ENCODE measurements at places on chromosomes 6 and 20.

- peak; percentile 16 for DNase-seq
Measured at GRCh38 chr20:40416274-40416673, 272.8 kb downstream of the MAFB start.

GRCh38 chr6:111154981-111155380, 67.7 kb downstream of the SLC16A10 start:
- DNase-seq, result no peak

DNA sequence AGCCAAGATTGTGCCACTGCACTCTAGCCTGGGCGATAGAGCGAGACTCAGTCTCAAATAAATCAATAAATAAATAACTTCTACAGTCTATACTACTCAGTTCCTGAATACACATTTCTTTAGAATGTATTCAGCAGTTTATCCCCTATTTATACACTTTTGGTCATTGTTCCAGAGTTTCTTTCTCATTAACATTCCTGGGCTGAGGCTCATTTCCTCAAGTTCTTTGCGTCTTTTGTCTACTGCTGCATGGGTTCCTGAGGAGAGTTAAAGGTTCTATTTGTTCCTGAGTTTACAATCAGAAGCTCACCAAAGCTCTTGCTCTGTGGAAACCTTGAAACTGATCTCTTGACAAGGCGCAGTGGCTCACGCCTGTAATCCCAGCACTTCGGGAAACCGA, 37.7 kb upstream of the SASH1 start:
- no peak for DNase-seq

GRCh38 chr6:152632121-152632782, 4.9 kb downstream of the SYNE1 start:
- DNase-seq, result no peak

- no peak for DNase-seq
Measured at GRCh38 chr6:132265451-132266097, 135.7 kb downstream of the MOXD1 start.

DNA sequence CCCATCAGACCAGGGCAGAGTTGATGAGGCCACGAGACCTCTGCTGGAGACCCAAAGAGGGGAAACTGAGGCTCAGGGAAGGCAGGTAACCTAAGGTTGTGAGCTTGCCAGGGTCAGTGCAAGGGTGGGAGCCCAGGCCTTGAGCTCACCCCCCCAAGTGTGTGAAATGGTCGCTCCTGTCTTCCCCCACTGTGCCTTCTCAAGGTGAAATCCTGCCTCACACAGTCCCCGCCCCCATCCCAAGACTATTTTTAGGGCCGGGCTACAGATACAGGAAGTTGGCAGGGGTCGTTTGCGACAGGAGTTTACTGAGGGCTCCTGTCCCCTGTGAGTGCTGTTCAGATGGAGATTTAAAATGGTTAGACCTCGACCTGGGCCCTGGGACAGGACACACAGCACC, 18.7 kb upstream of the GATA5 start:
- no peak for DNase-seq

DNA sequence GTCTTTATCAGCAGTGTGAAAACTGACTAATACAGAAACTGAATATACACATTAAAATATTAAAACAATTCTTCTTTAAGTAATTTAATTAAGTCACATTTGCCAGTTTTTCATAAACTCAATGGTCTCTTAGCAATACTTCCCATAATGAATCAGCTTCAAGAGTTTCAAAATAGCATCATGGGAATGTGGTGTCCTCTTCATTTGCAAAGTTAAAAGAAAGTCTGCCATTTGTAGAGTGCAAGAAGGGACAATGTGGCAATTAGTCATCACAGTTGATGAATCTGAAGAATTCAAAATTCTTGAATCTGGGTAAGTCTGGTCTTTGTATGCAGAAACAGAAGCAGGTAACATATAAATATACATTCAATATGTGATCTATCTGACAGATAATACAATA, 38.7 kb downstream of the SYNE1 start:
- no peak for DNase-seq

DNA sequence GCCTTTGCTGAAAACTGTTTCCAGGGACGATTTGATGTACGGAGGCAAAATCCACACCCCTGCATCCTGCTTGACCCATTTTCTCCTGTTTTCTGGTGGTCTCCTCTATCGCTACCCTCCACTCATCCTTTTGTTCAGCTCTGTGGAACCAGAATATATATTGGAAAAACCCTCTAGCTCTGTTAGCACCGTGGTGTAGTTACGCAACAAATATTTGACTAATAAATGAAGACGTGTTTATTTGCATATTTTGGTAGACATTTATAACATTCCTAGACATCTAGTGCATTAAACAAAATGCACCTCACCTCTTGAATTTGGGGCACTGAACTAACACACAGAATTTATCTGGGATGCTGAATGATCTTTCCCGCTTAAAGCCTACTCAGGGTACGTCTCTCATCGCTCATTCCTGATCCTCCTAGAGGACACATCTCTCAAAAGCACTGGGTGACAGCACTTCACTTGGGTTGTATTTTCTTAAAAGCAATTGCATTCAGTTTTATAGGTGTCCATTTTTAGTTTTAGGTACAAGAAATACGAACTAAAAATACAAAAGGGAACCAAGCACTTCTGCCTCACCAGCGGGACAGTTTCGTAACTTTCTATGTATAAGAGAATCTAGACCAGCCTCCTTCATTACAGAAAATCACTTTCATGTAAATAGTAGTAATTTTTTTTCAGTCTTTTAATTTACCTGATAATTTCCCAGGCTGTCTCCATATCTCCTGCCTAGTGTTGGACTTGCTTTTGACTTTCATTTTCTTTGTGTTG, 59.2 kb downstream of the SNRNP48 start:
- DNase-seq, result no peak

DNA sequence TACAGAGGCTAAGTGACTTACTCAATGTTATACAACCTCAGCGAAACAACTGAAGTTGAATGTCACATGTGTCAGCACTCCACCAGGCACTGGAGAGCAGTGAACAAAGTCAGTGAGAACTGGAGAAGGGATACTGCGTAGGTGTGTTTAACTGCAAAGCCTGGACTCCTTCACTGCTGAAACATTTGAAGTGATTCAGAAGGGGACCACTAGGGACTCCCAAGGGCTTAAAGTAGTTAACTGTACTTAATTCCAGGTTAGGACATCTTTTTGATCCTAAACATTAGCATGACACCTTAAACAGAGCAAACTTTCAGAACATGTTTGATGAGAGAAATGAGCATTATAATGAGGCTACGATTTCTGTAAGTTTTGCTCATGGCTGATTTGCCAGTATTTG, 45.0 kb upstream of the ZBTB24 start:
- DNase-seq, result no peak

DNA sequence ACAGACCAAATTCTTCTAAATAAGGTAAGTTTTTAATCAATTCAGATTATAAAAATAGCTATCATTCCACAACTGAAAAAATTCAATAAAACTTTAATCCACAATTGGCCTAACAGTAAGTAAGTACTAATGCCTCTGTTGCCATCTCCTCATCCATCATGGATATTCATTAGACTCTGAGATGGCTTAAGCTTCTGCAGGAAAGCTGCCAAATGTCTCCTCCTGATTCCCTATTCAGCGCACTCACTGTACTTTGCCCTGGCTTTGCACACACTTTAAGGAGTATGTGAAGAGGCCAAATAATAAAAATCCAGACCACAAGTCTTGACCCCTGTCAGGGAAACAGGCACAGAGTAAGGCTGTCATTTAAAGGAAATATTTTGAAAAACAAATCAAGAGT, 23.6 kb downstream of the PGM3 start:
- no peak for DNase-seq

DNA sequence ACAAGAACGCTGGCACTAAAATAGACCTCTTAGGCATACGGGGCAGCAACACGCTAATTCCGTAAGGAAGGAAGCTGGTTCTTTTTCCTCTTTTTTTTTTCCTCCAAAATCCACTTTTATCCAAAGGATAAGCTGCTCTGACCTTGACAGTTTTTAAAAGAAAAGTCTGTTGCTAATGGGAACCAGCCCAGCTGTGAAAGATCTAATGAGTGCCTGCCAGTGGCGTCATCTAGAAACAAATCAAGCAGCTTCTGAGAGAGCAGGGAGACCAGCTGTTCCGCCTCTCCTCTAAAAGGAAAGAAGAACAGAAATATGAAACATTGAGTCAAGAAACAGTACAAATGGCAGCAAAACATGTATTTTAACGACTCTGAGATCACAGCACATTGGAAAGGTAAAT, 78.6 kb downstream of the FAXC start:
- DNase-seq, result no peak

GRCh38 chr6:82436740-82437139, 73.1 kb downstream of the TPBG start:
- DNase-seq, result no peak

GRCh38 chr6:96675597-96675996, 112.7 kb downstream of the FHL5 start:
- no peak for DNase-seq

- no peak for DNase-seq
Measured at GRCh38 chr6:103723438-103724322, 1136.0 kb downstream of the HACE1 start.

GRCh38 chr6:121967631-121968030, 431.8 kb upstream of the HSF2 start:
- DNase-seq, result no peak

DNA sequence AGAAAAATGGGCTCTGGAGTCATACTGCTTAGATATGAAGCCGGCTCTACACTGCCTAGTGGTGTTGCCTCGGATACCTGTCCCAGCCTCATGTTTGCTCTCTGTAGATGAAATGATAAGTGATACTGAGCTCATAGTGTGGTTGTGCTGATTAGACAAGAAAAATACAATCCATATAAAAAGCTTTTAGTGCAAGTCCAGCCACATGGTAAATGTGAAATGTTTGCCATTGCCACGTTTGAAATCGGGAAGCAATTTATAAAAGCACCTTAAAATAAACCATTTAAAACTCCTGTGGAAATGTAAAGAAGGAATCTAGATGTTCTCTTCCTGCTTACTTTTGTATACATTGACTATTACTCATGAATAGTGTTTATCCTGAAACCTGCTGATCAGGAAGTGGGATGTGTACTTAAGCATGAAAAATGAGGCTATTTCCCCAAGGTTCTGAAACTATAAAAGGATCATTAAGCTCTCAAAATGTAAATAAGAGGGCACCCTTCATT, 13.1 kb upstream of the PBOV1 start:
- DNase-seq, result no peak

- DNase-seq, result no peak
Measured at GRCh38 chr6:41167173-41167963, 4.5 kb upstream of the TREM2 start.

GRCh38 chr6:151034825-151035781, 169.6 kb downstream of the MTHFD1L start:
- DNase-seq, result no peak

DNA sequence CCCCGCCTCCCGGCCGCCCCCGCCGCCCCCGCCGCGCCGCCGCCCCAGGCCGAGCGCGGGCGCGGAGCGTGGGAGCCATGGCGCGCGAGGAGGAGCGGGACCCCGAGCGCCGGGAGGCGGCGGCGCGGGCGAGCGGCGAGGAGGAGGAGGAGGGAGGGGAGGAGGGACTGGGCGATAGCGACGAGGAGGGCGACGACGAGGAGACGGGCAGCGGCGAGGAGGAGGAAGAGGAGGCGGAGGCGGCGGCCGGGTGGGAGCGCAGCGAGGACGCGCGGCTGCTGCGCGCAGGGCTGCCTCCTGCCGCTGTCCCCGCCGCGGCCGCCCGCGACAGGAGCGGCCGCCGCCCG, at the start of gene SLC24A3:
Gene SLC24A3 (plus strand): TSS at position 174 of the 347 bp plus-strand sequence.
- DNase-seq, result no peak

GRCh38 chr20:25227317-25227831, 20.5 kb upstream of the PYGB start:
- no peak for DNase-seq

DNA sequence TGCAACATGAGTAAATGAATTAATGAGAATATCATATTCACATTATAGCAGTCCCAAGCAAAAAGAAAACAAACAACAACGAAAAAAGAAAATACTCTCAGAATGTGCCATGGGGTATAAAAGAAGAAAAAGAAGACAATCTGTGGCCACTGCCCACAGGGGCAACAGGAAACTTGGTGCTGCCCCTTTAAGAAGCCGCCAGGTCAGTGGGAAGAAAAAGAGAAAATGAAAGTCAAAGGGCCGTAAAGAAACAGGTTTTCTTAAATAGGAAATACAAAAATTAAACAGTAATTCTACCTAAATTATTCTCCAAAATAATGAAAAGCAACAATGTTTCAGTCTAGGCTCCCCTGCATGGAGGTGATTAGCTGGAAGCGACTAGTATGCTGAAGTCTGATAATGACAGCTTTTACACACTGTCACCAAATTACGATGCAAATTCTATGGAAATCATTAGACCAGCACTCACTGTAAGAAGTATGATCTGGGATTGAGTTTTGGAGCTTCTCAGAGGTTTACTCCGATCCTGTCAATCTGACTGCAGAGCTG, 23.6 kb downstream of the GMDS start:
- DNase-seq, result no peak

DNA sequence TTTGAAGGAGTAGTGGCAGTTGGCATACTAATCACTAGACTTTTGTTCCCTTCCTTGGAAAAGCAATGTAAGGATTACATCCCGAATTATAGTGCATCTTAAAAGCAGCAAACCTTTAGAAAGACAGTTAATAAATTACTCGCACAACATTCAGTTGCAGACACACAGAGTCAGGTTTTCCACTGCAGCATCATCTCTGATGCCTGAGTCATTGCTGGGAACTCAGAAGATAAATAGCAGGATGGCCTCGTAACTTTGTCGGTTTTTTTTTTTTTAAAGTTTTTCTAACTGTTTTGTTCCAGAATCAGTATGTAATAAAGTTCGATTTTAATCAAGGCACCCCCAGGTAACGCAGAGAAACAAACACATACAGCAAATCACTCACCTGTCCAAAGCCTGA, 34.3 kb downstream of the GJA10 start:
- DNase-seq, result no peak

DNA sequence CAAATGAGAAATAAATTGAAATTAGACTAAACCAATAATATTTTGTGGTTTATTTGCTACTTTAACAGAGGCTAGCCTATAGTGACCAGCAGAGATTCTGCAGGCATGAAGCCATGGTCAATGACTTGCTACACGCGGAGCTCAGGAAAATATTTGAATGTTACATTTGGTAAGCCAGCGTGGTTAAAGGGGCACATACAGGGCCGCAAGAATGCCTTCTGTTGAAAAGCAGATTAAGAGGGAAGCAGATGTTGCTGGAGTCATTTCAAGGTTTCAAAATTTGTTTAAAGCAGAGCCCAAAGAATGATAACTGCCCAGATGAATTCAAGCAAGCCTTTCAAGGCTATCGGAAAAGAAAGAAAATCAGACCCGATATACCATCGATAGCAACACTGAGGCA, 294.3 kb upstream of the MAN1A1 start:
- DNase-seq, result no peak

GRCh38 chr6:107736713-107737396, 87.3 kb downstream of the SCML4 start:
- DNase-seq, result no peak
